Left ventricle myocardium inferior (tissue), 1 donor: ENCODE measurements at places on chromosomes 6 and 20.

DNA sequence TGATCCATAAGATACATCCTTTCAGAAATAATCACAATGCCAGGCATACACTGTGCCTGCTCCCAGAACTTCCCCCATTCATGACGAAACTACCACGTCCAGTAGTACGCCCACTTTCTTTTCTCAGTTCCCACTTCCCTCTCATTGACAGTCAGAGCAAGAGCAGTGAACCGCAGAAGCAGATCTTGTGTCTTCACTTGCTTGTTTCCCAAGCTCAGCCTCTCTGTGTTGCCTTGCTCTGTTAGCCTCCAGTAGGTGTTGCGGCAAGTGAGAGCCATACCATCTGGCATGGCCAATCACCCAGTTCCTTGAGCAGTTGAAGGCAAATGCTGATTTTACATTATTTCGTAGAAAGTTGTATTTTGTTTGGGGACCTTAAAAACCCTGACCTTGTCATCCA, 11.7 kb downstream of the UST start:
- DNase-seq: no peak

DNA sequence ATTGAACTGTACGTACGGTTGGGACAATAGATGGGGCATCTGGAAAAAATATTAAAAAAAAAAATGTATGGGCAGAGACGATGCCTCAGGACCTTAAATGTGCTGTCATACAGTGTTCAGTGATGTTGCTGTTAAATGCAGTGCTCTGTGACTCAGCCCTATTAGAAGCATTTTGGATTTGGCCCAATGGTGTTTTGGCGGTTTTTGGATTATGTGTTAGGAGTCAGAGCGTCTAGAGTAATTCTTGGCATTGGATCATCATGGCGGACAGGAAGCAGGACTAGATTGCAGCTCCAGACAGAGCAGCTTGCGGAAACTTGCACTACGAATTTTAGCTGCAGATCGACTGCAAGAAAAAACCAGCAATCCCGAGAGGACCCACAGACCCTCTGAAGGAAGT, 280.0 kb downstream of the SOX4 start:
- DNase-seq: no peak

GRCh38 chr6:19024737-19025136, 637.6 kb downstream of the RNF144B start:
- no peak for DNase-seq

DNA sequence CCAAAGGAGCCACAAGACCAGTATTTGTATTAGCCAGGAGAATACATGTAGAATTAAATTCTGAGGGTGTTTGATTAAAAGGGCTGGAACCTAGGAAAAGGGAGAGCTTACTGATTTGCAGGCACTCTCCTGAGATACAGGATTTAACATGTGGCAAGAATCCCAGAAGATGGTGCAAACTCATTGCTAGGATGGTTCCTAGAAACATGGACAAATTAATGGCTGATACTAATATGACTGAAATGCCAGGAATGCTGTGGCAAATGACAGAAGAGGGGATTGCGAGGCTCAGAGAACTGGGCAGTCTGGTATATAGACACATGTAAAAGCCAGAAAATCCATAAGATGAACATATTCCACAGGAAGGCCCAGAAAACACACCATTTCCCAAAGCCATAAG, 118.1 kb downstream of the RWDD2A start:
- no peak for DNase-seq

DNA sequence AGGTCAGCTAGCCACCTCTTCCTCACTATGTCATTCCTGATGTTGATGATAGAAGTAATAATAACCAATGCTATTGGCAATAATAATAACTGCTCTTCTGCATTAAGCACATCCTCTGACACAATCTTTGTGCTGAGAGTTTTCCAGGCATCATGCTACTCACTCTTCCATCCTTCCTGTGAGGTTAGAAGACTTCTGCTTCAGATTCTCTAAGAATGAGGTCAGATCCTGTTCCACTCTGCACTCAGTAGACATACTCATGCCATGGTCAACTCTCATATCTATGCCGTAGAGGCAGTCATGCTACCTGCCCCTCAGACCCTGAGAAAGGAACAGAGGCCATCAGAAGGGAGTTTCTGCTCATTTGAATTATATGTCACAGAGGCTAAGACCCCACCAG, 98.1 kb upstream of the TOP1 start:
- no peak for DNase-seq
